ENCODE measurements at places on chromosomes 11 and 22. TPM values are rescaled to one million over a fixed set of nuclear protein-coding genes. Genes with fewer than 3 reads are reported as not detected.

GRCh38 chr22:30968015-30968923 is at the start of gene MORC2:
Gene MORC2, minus strand, starts transcription at chr22:30968774. Its CDS starts 885 bp downstream, at chr22:30967889.
- no peak for DNase-seq

GRCh38 chr11:64080390-64080789 is 44.7 kb downstream of the FLRT1 start:
- DNase-seq, result no peak

- no peak for DNase-seq
Measured at GRCh38 chr22:47698906-47699305, 936.5 kb downstream of the TBC1D22A start.

DNA sequence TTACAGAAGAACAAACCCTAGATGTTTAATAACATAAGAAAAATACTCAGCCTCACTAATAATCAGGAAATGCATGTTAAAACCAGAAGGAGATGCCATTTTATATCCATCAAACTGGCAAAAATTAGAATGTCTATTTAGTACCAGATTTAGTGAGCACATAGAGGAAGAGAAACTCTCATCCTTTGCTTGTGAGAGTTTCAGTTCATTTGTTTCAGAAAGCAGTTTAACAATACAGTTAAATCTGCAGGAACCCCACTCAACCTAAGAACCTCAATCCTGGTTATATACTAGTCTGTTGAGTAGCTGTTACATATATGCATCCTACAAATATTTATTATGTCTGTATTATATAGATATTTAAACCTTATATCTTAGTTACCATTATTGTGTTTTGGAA is 172.6 kb downstream of the WNT11 start:
- DNase-seq, result no peak

P2RY2 gene
- 17.4 TPM for total RNA-seq

OR4C15 gene
- total RNA-seq, result not detected

GUCY1A2 gene
- 19.5 TPM for total RNA-seq

- DNase-seq, result no peak
Measured at GRCh38 chr11:50080256-50080655, 47.6 kb downstream of the OR4C45 start.

DNA sequence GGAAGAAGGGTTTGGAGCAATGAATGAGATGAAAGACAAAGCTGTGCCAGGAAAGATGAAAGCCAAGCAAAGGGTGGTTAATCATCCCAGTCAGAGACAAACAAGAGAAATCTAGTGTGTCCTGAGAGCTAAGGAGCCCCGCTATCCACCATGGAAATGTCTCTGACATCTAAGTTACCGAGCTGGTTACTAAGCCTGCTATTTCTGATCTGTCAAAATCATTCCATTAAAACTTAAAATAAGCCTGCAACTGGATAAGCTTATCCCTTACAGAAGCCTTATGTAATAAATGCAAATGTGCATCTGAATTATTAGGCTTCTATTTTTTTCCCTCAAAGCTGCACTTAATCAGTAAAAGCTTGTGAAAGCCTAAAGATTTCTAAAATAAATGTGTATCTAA is 22.1 kb upstream of the SESN3 start:
- no peak for DNase-seq

All from spleen (tissue), 13 donors.